ENCODE measurements at places on chromosomes 13 and 19.
A peak's percentile ranks its signal among the peaks of the same experiment; 100 is the strongest.

GRCh38 chr19:41932259-41932719 lies 4.0 kb upstream of the ERFL start:
- DNase-seq: no peak

DNA sequence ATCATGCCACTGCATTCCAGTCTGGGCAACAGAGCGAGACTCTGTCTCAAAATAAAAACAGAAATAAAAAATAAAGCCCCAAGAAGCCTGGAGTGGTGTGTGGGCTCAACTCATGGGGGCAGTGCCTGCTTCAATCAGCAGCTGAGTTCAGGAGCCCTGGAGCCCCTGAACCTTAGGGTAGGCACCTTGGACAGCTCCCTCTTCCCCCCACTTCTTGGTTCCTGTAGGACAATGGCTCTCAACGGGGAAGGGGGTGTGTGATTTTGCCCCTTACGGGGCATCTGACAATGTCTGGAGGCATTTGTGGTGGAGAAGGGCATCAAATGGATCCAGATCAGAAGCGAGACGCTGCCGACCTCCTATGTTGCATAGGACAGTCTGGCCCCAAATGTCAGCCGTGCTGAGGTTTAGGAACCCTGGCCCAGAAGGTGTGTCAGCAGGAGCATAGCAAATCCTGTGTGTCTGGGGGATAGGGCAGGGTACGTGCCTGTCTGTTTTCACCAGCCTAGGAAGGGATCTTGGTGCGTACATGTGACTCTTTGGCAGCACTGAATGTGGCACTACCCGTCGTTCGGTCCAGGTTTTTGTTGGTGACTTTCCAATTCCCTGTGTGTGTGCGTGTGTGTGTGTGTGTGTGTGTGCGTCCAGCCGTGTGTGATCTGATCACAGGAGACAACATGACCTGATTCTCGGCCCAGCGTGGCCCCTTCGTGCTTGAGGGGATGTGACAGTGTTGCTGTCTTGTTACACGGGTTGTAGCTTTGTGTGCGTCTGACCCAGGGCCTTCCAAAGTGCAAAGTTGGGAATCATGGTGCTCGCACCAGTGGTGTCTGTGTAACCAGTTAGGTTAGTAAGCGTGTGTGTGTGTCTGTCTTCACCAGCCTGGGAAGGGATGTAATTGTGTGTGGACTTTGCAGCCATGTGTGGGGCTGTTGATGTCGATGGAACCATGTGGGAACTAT lies 7.5 kb downstream of the IGLON5 start:
- DNase-seq: no peak

DNA sequence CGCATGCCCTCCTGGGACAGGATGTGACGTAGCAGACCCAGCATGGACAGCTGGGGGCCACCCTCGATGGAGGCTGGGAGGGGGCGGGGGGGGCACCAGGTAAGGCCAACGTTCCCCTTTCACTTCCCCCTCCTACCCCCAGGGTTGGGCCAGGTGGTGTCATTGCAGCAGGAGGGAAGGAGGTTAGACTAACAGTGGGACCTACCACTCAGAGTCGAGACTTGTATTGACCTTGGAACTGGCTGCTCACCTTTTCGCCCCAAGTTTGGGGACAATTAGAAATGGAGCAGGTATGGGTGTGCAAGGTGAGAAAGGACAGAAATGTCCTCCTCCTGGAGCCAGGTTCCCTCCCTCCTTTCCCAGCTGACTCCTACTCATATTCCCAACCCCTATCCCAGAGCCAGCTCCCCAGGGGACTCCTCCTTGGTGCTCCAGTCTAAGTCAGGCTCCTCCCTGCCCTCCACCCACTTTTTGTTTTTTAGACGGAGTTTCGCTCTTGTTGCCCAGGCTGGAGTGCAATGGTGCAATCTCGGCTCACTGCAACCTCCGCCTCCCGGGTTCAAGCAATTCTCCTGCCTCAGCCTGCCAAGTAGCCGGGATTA lies 8.6 kb upstream of the SLC25A41 start:
- no peak for DNase-seq

- DNase-seq: no peak
Measured at GRCh38 chr13:88142653-88143052, 471.5 kb downstream of the SLITRK5 start.

- DNase-seq: no peak
Measured at GRCh38 chr13:94344126-94344818, 135.2 kb downstream of the DCT start.

DNA sequence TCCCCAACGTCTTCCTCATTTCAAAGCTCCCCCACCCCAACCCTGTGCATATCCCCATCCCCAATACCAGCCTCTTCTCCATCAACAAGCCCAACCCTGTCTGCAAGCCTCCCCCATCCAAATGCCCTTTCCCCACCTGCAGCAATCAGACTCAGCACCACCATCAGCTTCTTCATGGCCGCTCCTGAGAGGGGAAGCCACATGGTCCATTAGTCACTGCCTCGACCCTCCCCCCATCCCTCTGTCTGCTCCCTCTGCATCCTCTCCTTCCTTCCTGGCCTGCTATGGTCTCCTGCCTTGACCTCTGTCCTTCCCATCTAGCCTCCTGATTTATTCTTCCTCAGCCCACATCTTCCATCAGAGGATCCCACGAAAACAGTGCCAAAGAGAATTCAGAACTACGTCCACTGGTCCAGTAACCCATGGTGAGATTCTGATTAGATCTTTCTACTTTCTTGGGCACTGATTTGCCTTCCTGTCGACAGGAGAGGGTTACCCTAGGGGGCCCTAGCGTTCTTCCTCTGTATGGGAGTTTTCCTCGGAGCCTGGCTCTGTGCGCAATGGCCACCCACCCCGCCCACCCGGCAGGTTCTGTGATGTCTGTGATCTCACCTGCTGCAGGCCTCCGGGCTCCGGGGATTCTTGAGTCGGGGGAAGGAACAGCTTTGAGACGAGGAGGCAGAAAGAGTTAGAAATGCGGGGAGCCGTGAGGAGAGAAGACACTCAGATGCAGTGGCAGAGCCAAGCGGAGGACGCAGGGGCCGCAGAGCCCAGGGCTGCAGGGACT lies 1.3 kb downstream of the KLK6 start:
- no peak for DNase-seq

DNA sequence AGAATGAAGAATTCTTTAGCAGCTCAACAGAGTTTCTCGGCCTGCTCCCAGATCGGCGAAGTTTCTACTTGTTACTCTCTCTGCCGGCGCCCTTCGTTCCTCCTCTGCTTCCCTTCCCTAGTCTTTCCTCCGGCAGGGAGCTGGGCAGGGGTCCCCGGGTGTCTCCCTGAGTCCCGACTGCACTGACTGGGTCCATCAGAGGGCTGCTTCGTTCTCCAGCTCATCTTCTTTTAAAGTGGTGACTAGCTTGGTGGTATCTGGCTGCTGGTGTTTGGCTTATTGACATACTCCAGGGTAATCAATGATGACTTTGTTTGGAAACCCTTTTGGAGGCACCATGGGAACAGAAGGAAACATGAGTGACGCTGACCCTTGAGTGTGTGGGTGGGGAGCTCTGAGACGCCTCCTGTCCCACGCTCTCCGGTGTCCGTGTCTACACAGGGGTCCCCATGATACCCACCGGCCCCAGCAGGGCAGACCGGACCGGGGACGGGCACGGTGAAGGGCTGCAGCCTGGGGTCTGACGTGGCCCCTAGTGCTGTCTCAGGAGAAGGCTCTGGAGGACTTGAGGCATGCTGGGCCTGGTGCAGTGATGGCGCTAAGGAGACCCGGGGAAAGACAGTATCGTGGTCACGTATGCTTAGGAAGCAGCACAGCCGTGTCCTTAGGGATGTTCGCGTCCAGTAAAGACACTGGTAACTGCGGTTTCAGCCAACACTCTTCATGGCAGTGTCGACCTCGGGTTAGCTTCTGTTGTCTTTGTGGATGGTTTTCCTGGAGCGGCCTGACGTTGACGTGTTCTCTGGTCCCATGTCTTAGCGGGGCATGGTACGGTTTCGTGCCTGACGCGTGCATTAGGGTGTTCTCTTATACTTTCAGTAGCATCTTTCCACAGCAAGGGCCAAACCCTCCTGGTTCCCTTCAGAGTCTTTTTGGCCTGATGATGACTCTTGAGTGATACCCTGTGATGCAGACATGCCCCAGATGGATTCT lies 23.8 kb downstream of the NAXD start:
- DNase-seq: no peak

DNA sequence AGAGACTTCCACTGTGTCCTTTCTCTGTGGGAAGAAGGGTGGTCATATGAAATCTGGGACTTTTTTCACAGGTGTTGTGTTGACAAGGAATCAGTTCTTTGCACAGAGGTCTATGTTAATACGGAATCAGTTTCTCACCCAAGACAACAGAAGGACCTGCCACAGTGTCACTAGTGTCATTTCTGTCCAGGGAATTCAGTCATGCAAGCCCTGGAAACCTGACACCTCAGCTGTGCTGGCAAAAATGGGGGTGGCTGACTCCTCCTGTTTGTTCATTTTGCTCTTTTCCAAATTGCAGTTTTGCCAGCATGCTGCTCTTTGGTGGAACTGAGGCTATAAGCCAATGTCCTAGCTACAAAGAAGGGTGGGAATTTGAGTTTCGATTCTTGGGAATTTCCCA lies 49.8 kb upstream of the ESD start:
- no peak for DNase-seq

GRCh38 chr19:2015608-2015950 lies at the start of gene BTBD2:
Gene BTBD2 (minus strand): TSS chr19:2015714. CDS start chr19:2015703, 11 bp downstream.
- peak; percentile 52 for DNase-seq

DNA sequence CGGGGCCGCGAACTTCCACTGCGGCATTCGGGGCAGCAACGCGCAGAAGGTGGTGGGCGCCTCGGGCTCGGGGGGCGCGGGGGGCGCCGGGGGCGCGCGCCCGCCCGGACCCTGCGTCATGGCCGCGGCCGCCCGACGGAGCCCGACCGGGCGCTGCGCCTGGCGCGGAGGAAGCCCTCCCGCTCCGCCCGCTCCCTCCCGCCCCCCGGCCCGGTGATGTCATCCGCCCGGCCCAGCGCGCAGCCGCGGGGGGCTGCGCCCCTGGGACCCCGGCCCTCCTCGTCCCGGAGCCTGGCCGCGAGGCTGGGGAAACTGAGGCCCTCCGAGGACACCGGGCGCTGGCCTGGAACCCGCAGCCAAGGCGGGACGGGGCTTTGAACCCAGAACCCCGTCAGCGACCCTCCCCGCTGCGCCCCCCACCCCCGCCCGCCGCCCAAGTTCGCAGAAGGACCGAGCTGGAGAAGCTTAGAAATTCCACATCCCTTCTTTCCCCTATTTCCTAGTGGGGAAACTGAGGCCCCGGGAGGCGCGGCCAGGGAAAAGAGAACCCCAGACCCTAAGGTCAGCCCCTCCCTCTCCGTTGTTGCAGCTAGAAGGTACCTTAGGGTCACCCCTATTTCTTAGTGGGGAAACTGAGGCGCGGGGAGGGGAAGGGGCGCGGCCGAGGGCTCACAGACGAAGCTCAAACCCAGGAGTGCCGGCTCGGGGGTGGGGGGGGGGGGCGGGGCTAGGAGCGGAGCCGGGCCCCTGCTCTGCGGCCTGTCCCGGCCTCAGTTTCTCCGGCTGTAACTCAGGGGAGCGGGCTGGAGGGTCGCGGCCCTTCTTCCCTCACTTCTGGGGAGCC lies at the start of gene SHC2:
Gene SHC2 (minus strand): TSS at position 157 of the 844 bp plus-strand sequence. CDS start 37 bp downstream, at position 120.
- DNase-seq: no peak

DNA sequence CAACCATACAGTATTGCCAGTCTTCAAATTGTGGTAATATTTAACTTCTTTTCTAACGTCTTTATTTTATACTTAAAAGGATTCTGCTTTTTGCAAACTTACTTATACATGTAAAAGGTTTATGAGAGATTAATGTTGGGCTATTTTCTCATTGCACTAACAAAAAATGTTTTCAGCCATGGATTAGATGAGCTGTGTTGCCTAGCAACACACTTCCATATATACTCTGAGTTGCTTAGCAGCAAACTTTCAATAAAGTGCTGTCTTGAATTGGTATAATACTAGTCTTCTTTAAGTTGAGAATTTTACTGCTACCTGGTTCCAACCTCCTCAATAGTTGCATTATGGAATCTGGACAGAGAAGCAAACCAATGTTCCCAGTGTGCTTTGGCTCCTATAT lies 777.4 kb upstream of the PCDH9 start:
- no peak for DNase-seq

DNA sequence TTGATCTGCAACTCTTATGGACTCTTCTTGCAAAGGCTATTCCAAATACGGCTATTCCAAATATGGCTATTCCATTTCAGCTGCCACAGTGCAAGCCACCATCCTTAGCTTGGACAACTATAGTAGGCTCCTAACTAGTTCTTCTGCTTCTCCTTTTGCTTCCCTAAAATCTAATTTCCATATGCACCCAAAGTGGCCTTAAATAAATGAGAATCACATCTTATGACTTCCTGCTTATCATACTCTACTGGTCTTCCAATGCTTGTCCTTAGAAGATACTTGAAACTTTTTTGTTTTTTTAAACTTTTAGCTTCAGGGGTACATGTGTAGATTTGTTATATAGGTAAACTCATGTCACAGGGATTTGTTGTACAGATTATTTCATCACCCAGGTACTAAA lies 4.9 kb downstream of the UCHL3 start:
- peak; percentile 30 for DNase-seq

DNA sequence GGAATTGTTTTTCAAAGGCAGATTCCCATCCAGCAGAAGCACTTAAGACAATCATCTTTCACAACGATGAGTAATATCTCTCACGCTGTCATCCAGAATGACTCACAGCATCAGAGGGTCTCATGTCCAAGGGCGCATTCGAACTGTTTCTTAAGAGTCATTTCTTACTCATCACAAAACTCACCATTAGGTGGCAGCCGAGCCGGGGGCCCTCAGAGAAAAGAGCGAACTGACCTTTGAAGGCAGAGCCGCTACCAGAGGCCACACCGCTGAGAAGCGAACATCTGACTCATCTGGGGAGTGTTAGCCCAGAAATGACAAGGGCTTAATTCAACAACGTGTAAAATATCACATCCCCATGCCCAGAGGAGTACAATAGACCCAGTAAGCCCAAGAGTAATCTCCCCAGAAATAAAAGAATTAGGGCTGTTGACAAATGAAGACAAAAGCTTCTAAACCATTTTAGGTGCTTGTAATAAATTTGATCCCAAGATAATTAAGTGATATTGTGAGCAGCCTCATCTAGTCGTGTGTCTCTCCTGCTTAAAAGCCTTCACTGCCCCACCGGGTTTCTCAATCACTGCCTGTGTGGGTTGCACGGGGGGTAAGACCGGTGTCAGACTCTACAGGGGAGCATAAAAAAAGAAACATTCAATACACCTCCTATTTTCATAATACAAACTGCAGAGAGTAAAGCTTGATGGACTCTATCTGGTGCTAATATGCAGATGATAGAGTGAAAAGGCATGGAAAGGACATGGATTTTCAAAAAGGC lies 96.2 kb downstream of the CYSLTR2 start:
- peak; percentile 94 for DNase-seq

DNA sequence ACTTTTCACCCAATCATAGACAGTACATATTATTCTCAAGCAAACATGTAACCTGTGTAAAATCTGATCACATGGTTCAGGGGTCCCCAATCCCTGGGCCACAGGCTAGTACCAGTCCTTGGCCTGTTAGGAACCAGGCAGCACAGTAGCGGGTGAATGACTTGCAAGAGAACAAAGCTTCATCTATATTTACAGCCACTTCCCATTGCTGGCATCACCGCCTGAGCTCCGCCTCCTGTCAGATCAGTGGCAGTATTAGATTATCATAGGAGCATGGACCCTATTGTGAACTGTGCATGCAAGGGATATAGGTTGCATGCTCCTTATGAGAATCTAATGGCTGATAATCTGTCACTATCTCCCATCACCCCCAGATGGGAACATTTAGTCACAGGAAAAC lies 133.1 kb downstream of the MAB21L1 start:
- DNase-seq: no peak

All from inflammatory macrophage treated with lipopolysaccharide for 4 hours (primary cell).